ENCODE measurements at places on chromosomes 1 and 21. TPM values are rescaled to one million over a fixed set of nuclear protein-coding genes. Genes with fewer than 3 reads are reported as not detected.

Gene ABCG1
- total RNA-seq: 2.6 TPM

Gene LINGO4
- not detected for total RNA-seq

Gene KCNC4
- total RNA-seq: 2.8 TPM

Gene ILDR2
- total RNA-seq: 0.01 TPM

Gene INKA2
- total RNA-seq: 2.1 TPM

Gene CTBS
- 6.4 TPM for total RNA-seq

Gene OR2L8
- not detected for total RNA-seq

Gene KCNN3
- 0.05 TPM for total RNA-seq

Gene VPS13D
- 7.8 TPM for total RNA-seq

Gene HIPK1
- 14.2 TPM for total RNA-seq

Gene OR2L3
- total RNA-seq: not detected

Gene KIF26B
- 0.05 TPM for total RNA-seq

Gene BTBD8
- 0.49 TPM for total RNA-seq

Gene ECE1
- total RNA-seq: 58.9 TPM

Gene USP24
- total RNA-seq: 13.4 TPM

Gene FCRL5
- not detected for total RNA-seq

Gene U2AF1
- total RNA-seq: 56.7 TPM

Gene BATF3
- total RNA-seq: 32.8 TPM

Gene KCNJ6
- total RNA-seq: 4.9 TPM

Gene ACBD3
- 26.9 TPM for total RNA-seq

Gene KCNQ4
- 0.38 TPM for total RNA-seq

Gene NBPF12
- total RNA-seq: 6.2 TPM

Gene ACTN2
- not detected for total RNA-seq

Gene MIS18A
- 15.3 TPM for total RNA-seq

Gene ST7L
- 10.5 TPM for total RNA-seq

Gene OR2L5
- total RNA-seq: not detected

Gene OR2M3
- not detected for total RNA-seq

All from A549 treated with AZD2906 at 1 μM for 4 hours (cell line).